Stimulated activated CD4-positive, alpha-beta T cell treated with anti-CD3 and anti-CD28 coated beads, TNF-alpha, amount 100 ng/mL, for 1 hour (primary cell): ENCODE measurements at places on chromosomes 4 and X.

GRCh38 chr4:57147335-57148060, 37.3 kb upstream of the IGFBP7 start:
- DNase-seq: no peak

DNA sequence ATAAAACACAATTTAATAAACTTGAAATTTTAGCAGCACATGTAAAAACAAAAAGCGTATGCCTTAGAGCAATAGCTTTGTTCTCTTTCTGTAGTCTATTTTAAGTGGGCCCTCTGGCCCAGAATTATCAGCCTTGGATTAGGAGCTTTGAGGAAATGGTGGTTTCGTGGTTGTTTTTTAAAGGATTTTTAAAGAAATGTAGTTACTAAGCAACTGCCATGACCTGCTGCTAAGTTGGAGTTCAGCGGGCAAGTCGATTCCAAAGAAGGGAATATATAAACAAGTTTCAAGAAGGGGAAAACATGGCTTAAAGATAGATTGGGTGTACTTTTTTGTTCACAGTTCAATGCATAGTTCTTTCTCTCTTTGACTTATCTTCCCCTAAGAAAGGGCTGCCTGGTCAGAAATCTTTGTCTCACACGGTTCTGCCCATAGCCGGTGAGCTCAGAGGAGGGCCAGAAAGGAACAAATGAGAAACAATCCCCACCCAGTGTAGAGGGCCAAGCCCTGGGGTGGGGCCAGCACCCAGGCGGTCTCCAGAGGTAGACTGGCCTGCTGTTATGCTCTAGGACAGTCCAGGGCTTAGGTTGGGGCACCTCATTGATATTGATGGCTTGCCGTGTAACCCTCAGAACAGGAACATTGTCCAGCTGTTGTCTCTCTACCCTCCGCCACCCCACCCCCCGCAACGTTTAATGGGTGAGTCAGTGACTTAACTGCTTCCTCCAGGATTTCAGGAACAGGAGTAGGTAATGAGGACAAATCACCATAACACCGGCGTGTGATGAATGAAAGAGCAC, 32.5 kb downstream of the DLG3 start:
- DNase-seq: no peak

DNA sequence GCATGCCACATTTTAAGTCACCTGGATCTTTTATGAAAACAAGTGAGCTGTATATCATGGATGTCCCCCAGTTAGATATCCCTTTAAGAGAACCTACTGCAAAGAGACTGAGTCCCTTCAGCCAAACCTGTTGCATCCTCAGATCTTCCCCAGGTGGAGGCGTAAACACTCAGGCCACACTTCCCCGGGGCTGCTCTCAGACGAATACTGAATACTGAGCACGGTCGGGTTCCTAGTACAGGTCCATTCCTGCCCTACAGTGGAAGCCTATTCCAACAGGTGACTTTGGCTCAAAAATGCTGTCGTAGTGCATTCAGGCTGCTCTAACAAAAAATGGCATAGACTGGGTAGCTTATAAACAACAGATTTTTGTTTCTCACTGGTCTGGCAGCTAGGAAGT, 320.2 kb upstream of the CLNK start:
- DNase-seq: no peak

DNA sequence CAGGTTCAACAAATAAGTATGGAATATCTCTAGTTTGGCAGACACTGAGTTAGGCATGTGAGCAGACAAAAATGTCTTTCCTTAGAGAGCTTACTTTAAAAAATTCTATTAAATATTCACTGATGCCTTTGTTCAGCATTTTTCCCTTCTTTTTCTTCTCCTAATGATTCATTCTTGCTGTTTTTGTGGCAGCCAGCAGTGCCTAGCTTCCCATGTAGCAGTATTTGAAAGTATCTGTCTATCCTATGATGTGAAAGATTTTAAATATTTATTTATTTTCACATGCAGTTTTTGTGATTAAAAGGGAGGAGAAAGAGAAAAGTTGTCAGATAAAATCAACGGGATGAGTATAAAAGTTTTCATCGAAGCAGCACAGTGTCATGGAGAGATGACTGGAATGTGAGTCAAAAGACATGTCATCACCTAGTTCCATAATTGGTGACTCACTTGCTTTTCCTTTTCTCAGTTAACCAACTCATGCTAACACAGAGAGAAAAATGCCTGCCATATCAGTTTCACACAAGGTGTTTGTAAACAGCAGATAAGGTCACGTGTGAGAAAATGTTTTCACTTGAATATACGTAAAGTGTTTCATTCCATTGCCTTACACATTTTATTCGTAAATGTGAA, 69.8 kb downstream of the BMPR1B start:
- no peak for DNase-seq

DNA sequence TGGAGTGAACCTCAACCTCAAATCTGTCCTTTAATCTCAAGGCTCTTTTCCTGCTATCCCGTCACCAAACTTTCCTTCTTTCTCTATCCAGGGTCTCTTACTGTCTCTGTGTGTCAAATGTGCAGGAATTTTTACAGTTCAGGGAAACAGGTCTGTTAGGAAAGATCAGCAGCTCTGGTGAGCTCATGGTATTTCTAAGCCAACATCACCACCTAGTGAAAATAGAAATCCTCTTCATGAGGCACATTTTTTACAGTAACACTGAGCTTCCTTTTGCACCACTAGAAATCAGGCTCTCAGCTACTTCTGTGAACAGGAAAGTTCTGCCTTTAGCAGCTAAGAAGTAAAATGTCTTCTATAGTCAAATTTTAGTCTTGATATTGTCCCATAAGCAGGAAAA, 39.6 kb downstream of the NUDT11 start:
- DNase-seq: no peak

- DNase-seq: no peak
Measured at GRCh38 chr4:140238351-140239056, 84.5 kb upstream of the MAML3 start.

GRCh38 chr4:176565049-176565448, 227.7 kb downstream of the VEGFC start:
- DNase-seq: no peak

DNA sequence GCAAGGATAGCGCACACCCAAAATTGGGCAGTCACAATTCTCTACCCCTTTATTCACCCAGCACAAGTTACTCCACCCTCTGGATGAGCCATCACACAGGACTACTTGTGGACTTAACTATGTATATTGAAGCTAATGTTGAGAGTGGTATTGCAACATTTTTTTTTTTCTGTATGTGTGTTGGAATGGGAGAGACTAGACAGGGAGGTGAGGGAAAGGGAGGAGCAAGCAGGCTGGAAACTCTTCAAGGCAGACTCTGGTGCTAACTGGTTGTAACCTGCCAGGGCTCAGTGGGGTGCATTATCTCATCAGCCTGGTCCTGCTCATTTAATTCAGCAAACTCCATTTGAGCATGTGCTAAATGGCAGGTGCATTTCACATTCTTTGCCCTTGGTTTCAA, 18.4 kb upstream of the CWH43 start:
- DNase-seq: no peak

- DNase-seq: no peak
Measured at GRCh38 chr4:67879486-67879885, 4.3 kb downstream of the TMPRSS11D start.

DNA sequence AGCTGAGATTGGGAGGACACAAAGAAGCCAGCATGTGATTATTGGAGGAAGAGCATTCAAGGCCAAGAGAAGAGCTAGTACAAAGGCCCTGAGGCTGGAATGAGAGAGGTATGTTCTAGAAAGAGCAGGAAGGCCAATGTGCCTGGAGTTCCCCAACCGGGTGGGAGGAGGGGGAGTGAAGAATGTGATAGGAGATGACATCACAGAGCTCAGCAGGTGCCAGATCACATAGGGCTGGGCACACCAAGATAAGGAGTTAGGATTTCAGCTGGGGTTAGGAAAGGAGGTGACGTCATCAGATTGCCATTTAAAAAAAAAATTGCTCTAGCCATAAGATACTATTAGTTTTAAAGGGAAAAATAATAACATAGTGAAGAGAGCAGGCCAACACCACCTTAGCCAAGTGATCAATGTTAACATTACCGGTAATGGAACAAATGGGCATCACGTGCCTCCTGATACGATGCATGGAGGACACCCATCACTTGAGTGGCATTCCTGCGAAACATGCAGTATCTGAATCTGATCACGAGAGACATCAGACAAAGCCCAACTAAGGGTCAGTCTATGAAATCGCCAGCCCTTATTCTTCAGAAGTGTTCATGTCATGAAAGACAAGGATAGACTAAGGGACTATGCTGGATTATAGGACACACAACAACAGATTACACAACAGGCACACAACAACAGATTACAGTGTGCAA, 344.3 kb downstream of the BCOR start:
- no peak for DNase-seq

GRCh38 chr4:118270492-118270891, 82.3 kb downstream of the PRSS12 start:
- no peak for DNase-seq

DNA sequence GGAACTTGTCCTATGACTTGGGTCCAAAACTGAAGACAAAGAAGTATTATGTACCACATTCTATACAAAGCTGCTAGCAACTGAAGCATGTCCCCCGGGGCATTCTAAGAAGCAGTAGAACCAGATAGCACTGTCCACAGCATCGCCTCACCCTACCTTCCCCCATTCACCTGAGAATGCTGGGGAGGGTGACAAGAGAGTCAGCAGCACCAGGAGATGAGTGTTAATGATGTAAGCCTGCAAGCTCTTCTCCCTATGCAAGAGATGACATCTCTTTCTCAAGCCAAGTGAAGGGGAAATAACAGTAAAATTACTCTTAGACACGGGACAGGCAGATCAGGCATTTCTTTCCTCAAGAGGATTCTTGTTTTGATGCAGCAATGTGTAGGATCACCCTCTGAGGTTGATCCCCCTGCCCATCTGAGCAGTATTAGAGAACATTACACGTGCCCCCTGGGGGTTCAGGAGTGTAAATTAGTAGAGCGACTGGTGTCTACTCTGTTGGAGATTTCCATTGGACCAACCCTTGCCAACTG, 13.9 kb upstream of the TLR1 start:
- no peak for DNase-seq

DNA sequence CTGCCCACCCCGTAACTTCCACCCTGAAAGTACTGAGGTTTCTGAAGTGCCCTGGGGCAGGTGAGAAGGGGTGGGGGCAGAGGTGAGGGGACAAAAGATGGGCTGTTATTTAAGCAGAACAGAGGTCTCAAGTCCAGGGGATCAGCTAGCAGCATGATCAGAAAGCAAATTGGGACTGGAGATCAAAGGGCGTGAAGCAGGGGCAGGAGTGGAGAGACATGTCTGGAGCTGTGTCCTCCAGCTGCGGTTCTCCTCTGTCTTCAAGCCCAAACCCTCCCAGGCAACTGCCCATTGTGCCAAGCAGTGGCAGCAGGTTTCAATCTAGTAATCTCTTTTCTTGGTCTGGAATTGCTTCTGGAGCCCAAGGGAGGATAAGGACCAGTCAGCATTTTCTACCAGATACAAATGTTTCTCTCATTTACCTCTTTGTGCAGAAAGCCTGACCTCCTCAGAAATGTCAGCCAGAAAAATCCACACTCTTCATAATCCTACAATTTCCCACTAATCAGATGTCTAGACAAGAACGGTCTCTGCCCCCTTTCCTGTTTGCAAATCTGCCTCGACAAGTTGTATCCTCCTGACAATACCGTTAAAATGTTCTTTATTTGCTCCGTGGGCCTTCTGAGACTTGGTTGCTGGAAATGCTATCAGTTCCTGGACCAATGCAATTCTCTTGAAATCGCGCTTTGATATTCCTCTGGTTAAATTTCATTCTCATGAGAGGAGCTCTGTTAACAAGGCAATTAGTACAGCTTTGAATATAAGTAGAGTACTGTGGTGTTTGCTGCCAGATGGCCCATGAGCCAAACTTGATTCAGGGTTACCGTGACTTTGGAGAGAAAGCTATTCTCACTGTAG, 23.2 kb upstream of the RASL11B start:
- DNase-seq: no peak

DNA sequence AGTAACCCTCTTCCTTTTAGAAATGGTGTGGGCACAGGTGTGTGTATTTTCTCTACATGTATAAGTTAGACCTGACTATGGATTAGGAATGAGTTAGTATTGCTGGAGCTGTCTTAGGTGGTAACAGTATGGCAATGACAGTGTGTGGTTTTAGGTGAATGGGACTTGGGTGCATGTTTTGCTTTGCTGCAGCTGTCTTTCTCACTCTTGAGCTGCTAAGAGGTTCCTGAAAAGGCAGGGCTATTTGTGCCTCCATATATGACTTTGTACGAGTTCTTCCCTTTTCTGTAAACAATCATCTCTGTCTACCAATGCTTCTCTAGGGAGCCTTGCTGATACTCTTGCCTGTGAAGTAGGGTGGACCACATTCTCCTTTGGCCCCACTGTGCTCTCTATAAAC, 234.8 kb upstream of the HHIP start:
- DNase-seq: no peak

DNA sequence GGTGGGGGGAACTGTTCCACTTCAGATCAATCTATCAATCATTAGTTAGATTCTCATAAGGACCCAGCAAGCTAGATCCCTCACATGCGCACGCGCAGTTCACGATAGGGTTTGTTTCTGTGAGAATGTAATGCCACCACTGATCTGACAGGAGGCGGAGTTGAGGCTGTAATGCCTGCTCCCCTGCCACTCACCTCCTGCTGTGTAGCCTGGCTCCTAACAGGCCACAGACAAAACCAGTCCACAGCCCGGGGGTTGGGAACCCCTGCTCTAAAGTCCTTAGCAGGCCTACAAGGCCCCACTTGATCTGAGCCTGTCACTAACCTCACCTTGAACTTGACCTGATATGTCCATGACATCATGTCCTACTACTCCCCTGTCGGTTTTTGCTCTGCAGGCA, 30.3 kb downstream of the ARL9 start:
- no peak for DNase-seq

DNA sequence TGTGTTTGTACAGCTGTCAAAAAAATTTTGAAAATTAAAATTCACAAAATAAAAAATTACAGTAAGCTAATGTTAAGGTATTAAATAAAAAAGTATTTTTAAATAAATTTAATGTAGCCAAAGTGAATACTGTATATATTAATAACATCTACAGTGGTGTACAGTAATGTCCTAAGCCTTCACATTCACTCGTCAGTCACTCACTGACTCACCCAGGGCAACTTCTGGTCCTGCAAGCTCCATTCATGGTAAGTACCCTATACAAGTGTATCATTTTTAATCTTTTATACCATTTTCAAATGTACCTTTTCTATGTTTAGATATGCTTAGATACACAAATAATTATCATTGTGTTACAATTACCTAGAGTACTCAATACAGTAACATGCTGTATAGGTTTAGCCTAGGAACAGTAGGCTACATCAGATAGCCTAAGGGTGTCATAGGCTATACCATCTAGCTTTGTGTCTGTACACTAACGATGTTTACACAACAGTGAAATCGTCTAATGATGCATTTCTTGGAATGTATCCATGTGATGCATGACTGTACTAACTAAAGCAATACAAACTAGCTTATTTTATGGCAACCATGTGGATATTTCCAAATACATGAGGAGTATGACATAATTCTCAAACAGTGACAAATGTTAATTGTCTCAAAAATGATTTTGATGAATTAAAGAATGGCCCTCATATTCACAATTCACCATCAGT, 13.7 kb downstream of the DDX60 start:
- DNase-seq: no peak
